Left ventricle myocardium superior (tissue), 1 donor: ENCODE measurements at places on chromosomes 6 and 20. TPM values are rescaled to one million over a fixed set of nuclear protein-coding genes. Genes with fewer than 3 reads are reported as not detected.

The CCN6 gene
- total RNA-seq = not detected

The ELOVL2 gene
- total RNA-seq = 1.3 TPM

The FLRT3 gene
- 1.0 TPM for total RNA-seq

The FAM184A gene
- 2.2 TPM for total RNA-seq

The FOXS1 gene
- total RNA-seq = 1.3 TPM

The UNC5CL gene
- 0.20 TPM for total RNA-seq

The TFAP2A gene
- total RNA-seq = 0.97 TPM
